ENCODE measurements at places on chromosomes 3 and 15.

DNA sequence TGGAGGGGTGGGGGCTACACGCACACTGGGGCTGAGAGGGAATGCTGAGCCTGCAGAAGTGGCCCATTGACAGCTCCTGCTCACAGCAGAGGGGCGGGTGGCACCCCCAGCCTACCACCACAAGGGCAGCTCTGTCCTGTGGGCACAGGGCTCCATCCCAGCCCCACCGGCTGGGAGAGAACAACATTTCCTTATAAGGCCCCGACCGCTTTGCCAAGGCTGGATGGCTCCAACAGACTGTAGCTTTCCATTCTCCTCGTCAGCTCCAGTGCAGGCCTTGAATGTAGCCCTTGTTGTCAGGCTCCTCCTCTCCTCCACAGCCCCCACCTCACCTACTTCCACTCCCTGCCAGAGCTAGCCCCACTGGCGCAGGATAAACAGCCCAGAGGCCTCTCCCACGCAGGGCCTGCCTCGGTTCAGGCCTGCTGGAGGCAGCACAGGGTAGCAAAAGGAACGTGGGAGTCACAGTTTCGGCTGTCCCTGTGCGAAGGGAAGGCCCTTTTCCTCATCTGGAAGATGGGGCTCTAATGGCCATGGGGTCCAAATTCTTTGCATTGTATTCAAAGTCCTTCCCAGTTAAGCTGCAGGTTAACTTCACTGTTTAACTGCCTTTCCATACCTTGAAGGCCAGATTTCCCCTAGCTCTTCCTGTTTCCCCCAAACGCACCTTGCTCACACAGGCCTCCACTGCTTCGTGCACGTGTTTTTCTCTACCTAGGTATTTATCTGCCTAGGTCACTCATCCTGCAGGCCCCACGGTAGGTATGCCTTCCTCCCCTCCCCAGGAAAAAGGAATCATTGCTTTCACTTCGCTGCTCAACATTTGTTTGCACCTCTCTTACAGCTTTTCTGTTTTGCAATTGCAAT is 101.6 kb upstream of the LPP start:
- DNase-seq, result no peak

GRCh38 chr3:128369881-128370642 is 96.6 kb downstream of the DNAJB8 start:
- no peak for DNase-seq

- no peak for DNase-seq
These were observed 757 bp upstream of the DIPK2A start for GRCh38 chr3:143970773-143971358.

DNA sequence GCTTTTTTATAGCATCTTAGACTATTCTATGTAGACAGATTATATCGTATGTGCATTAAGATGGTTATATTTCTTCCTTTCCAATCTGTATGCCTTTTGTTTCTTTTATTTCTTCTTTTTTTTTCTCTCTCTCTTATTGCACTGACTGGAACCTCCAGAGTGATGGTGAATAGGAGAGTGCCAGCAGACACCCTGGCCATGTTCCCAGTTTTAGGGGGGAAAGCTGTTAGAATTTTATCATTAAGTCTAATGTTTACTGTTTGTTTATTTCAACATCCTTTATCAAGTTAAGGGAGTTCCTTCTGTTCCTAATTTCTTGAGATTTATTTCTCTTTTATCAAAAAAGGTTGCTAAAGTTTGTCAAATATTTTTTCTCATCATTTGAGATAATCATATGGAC is 116.6 kb upstream of the LRTM1 start:
- no peak for DNase-seq

DNA sequence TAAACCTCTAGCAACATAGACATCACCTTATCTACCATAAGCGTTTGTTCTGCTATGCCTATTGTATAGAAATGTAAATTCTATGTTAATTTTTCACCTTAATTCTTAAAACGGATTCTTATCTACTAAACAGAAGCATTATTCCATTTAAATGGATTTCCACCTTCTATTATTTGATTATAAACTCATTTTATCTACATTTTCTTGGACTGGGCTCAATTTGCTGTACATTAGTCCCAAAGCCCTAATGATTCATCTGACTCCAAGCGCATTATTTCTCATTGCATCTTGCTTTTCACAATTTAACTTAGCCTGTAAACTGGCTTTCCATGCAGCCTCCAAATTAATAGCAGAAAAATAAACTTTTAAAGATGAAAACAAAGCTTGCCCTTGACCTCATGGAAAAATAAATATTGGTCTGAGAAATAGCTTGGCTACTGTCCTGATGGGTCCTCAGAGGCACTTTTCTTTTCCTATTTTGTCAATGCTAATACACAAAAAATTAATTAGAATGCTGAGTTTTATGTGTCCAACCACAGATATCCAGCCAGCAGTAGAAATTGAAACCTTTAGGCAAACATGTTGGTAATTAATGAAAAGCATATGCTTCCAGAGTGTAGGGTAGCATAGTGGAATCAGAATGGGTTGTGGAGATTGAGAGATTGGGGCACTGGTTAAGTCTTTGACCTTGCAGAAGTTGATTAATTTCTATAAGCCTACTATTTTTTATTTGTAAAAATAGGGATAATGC is 81.4 kb upstream of the CFAP20DC start:
- DNase-seq, result no peak

DNA sequence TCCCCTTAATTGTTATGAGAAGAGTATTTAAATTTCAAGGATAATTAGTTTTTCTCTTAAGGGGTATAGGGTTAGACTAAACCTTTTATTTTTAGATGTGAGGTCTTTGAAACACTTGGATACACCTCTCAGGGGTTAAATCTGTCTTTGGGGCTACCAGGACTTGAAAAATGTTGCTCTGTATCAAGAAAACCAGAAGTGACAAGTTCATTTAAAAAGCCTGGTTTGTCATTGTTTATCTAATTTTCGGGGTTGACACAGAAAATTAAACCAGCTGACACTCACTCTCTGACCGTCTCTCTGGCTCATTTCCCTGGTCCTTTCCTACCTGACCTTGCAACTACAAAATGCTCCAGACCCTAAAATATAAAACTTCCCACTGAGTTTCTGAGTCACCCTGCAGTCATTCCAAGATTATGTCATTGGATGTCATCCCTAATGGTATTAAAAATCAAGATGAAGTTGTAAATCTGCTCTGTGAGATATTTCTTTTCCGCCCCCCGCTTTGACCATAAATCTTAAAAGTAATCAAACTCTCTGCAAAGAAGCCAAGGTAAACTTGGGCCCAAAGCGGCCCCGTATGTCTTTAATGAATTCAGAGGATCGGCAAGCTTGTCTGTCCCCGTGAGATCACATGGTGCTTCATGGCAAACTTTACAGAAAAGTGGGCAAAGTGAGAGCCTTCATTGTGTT is 32.9 kb upstream of the SKOR1 start:
- DNase-seq, result no peak

GRCh38 chr3:40780925-40781406 is 256.2 kb downstream of the ZNF621 start:
- DNase-seq, result no peak

All from GM18507 (cell line).